Stimulated activated CD4-positive, alpha-beta T cell treated with anti-CD3 and anti-CD28 coated beads, Interleukin-2, amount 100 ng/mL, for 24 hours (primary cell): ENCODE measurements at places on chromosomes 4 and X.

DNA sequence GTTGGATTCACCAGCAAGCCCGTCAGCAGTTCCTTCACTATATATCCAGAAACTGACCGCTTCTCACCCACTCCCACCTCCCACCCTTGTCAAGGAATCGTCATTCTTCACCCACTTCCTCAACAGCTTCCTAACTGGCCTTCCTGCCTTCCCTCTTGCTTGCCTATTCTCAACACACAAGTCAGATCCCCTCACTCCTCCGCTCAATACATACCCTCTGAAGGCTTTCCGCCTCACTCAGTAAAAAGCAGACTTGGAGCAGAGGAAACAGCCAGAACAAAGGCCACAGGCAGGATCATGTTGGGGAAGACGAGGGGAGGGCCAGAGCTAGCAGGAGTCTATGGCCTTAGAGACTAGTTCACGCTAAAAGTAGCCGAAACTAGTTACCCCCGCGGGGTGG, 23.7 kb downstream of the RWDD4 start:
- no peak for DNase-seq

- no peak for DNase-seq
These were observed 50.2 kb downstream of the ING2 start for GRCh38 chr4:183554878-183555585.

DNA sequence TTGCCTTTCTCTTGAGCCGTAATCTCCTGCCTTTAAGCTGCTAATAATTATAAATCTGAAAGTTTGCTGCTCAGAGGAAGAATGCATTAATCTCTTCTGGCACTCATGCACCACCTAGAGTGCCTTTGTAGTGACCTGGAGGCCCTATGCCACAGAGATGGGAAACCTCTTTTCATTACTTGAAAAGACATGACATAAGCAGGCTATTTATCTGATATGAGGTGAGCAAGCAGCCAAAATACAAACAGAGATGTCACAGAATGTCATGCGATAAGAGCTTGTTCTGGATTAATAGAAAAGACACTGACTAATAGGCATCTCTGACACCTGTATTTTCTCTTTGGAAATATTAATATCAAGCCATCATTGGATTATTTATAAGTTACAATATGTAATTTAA, 42.3 kb downstream of the GABRB1 start:
- DNase-seq: no peak

- no peak for DNase-seq
These were observed 71.7 kb downstream of the YIPF6 start for GRCh38 chrX:68570598-68570997.

- DNase-seq: no peak
These were observed 222.1 kb upstream of the INTU start for GRCh38 chr4:127410644-127411043.
